ENCODE measurements at places on chromosomes 7 and 10.

- no peak for DNase-seq
Observed at GRCh38 chr10:43252783-43253341, 14.0 kb downstream of the RASGEF1A start.

- DNase-seq = peak; percentile 68
Observed at GRCh38 chr7:28389504-28390395, 22.6 kb upstream of the CREB5 start.

DNA sequence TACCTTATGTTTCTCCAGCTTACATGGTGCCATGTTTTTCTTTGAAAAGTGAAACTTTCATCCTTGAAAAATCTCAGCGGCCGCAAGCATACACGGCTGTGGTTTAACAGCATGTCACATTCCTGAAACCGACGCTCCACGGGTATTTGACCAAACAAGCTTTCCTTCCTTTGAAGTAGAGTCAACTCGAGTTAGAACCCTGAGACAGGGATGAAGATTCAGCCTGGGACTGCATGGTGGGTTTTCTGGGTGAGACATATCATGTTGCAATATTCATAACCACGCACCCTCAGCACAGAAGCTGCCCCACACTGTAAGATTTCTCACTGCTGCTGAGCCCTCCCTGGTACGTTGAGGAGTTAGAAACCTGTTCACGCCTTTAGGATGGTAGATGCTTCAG is 8.1 kb downstream of the CYP26A1 start:
- DNase-seq = peak; percentile 31

GRCh38 chr7:50214126-50214670 is 90.3 kb upstream of the IKZF1 start:
- DNase-seq = no peak

GRCh38 chr10:50281967-50282522 is 30.7 kb upstream of the ASAH2 start:
- DNase-seq = no peak

GRCh38 chr7:140982508-140982907 is 32.2 kb downstream of the MRPS33 start:
- DNase-seq = no peak

- no peak for DNase-seq
Observed at GRCh38 chr7:106814887-106815286, 50.2 kb upstream of the PIK3CG start.

- no peak for DNase-seq
Observed at GRCh38 chr10:87670586-87670985, 10.9 kb downstream of the PAPSS2 start.

DNA sequence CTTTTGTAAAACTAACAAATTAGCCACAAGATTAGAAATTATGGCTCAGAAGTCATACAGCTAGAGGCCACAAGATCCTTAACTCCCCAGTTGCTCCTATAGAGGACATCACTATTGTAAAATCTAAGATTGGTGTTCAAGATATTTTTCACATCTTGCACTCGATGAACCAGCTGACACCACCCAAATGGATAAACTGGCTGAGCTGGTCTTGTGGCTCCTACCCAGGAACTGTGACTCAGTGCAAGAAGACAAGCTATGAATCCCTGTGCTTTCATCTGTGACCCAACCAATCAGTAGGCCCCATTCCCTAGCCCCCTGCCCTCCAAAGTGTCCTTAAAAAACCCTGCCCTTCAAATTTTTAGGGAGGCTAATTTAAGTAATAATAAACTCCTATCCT is 27.9 kb upstream of the R3HCC1L start:
- DNase-seq = no peak

GRCh38 chr7:106346678-106347217 is 62.0 kb upstream of the NAMPT start:
- DNase-seq = peak; percentile 96

DNA sequence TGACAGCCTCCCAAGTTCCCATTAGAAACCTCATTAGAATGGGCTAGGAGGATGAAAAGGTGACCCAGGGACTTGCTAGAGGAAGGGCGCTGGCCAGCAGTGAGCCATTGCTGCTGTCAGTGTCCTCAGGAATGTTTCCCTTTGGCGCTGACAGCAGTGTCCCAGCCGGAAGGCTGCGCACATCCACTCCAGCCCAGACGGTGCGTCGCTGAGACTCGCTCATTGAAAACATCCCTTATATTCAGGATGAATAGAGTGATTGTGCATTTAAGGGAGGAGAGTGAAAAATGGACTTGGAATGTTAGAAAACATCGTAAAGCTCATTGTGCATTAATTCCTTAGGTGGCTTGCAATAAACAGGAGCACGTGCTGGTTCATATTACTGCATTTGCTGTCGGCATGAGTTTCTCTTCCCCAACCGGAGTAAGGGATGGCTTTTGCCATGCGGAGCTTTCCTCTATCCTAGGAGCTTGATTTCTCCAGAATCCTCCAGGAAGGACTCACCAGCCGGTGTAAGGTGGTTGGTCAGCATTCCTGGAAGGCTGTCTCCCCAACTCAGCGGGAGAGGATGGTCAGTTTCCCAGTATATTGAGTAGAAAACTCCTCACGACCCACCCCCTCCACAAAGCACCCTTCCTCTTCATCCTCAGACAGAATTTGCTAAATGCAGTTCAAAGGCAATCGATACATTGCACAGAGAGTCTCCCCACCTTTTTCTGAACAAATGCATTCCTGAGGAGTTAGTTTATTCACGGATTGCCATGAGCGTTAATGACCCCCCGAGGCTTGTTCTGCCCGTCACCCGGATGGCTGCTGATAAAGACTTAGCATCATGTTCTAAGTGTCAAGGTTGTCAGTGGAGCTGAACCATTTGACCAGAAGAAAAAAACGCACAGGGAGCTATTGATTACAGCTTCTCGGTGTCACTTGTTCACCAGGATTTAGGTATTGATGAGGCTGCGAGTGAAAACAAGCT is 201.8 kb downstream of the EBF3 start:
- DNase-seq = no peak

- no peak for DNase-seq
Observed at GRCh38 chr7:19051767-19052375, 65.6 kb downstream of the TWIST1 start.

DNA sequence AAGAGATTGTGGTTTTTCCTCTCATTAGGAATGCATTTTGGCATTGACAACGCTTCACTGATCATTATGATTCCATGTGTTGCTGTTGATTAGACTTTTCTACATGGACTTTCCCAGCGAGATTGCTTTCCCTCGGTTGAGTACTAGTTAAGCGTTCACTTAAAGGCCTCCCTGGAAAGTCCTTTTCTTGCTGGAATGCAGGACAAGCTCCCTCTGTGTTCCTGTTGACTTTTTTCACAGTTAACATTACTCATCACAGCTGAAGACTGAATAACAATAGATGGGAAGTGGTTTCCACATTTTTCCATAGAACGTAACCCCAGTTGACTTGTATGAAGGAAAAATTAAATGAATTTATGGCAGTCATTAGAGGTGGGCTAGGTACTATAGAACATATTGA is 2.6 kb upstream of the CAV1 start:
- peak; percentile 83 for DNase-seq

DNA sequence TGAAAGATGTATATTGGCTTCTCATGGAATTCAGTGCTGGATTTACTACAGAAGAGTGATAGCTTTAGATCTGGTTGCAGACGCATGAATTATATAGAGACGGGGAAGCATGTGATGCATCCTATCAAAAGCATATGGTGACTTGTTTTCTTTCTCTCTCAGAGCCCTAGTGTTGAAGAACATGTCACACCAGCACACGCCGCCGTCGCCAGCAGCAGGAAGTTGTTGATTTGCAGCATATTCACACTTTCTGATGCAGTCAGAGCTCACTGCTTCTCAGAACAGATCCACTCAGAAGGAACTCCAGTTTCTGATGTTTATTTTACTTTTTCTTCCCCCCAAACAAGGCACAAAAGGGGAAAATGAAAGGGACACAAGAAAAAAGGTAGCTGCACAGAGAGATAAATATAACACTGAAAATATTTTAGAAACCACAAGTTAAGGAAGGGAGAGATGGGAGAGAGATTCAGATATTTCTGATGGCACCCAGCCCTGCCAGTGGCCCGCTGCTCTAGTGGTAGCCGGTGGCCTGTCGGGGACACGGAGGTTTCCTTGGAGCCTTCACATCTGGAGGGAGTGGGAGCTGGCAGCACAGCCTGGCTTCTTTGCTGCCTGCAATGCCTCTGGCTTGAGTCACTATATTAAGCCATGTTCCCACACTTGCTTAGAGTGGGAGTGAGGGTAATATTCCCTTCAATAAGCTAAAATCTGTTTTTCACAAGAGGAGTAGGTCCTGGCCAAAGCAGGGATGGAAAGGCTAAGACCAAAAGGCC is 123.2 kb downstream of the NRP1 start:
- peak; percentile 97 for DNase-seq

GRCh38 chr10:10125676-10126075 is 892.0 kb upstream of the CELF2 start:
- no peak for DNase-seq

DNA sequence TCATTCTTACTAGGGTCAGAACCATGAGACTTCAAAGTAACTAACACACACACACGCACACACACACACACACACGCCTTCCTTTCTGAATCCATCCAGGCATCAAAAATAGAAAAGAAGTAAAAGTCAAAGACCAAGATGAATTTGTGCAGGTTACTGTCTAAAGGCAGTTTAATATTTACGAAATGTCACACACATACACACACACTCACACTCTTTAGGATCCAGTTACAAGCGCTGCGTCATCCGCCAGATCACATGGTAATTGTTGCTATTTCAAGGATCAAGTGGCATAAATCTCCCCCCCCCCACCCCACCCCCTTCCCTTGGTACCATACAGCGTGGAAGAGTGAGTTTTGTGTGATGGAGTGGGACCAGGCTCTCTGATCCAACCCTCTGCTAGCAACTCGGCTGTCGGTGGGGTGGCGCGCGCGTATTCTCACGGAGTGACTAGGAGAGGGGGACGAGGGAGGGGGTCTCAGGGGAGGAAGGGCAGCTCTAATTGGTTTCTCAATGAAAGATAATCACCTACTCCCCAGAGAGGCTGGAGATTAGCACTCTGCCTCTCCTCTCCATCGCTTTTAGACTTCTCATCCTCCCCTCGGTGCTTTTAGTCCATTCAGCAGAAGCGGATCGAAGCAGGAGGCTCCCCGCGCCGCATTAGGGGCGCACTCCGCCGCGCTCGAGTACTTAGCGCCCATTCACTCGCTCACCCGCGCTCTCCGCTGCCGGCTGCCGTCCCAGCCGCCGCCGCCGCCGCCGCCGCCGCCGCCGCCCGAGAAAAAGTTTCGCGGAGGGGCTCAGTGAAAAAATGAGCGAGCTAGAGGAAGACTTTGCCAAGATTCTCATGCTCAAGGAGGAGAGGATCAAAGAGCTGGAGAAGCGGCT is 83.5 kb upstream of the PRKG1 start:
- peak; percentile 92 for DNase-seq

DNA sequence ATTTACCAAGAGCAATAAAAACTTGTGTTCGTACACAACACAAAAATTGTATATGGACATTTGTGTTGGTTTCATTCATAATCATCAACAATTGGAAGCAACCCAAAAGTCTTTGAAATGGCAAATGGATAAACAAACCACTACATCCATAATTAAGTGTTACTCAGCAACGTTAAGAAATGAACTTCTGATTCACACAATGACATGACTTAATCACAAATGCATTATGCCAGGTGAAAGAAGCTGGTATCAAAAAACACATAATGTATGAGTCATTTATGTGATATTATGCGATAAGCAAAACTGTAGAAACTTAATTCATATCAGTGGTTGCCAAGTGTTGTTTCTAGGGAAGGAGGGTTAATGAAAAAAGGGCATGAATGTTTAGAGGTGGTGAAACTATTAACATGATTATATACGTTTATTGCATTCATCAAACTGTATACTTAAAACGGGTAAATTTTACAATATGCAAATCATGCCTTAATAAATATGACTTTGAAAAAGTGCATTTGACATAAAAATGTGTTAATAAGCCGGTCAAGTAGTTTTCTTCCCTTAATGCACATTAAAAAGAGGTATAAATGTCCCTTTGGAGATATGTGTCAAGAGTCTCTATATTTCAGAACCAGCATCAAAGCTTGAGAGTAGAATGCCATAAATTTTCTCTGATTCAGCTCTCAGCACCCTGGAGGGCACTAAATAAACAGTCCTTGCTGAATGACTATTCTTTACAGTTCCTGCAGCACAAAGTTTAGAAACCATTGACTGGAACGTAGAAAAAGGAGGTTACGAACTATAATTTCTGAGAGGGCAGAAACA is 84.8 kb upstream of the GRM3 start:
- no peak for DNase-seq

DNA sequence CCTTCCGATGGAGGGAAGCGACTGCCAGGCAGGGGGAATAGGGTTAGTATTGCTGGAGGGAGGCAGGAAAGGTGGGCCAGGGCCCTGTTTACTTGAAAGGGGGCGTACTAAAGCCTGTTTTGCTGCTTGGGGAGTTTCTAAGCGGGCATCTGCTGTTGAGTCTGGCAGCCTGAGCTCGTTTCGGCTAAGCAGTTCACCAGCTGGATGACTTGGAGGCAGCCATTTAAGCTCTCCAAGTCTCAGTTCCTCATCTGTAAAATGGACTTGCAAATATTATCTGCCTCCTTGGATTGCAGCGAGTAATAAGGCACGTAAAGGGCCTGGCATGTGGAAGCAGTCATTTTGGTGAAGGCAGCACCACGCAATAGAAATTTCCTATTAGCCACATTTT is 44.0 kb downstream of the LDB3 start:
- DNase-seq = peak; percentile 22

DNA sequence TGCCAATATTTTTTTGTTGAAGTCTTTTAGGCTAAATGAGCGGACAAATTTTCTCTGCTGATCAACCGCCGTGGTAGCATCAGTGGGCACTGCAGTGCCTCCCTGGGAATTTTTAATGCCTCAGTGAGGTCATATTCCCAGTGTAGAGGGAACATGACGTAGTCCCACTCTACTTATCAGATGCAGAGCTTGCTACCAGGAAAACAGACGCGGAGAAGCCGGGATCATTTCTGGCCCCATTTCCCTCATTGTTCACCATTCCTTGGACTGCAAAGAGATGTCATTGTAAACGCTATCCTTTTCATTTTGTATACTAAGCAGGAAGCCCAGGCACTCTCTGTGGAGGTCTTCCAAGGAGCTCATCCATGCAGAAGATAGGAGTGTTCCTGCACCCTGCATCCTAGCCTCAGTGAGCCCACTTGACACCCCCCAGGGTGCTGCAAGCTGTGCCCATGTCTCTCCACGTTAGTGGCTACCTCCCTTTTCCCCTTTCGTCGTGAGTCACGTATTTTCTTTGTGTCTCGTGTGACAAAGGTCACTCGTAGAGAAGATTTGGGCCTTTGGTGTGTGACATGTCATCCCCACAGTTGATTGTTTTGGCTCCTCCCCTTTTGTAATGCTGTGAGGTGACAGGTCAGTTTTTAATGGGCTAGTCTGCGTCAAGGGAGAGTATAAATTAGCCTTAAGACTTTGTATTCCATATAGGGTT is 145.5 kb downstream of the TCF7L2 start:
- no peak for DNase-seq
